ENCODE measurements at places on chromosomes 13 and 19. TPM values are rescaled to one million over a fixed set of nuclear protein-coding genes. Genes with fewer than 3 reads are reported as not detected.

DNA sequence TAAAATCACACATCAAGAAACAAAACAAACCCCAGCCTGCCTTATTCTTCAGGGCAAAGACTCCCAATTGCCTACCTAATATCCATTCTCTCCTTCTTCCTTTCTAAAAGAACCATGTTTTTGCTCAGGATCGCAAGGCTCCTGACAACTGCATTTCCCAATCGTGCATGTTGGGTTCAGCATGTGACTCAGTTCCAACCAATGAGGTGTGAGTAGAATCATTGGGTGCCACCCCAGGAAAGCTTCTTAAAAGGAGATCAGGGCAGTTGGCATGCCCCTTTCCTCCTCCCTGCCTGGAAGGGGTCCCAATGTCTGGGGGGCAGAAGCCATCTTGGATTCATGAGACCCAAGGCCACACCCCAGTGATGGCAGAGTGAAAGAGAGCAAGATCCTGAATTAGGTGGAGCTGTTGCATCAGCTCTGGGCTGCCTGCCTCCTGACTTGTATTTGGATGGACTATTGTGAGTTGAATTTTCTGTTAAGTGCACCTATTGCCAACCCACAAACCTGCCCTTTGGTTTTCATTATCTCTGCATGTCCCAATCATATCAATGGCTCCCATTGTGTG is 26.0 kb upstream of the UBAC2 start:
- DNase-seq, result no peak

GRCh38 chr19:51602189-51602854 is 27.9 kb downstream of the SIGLEC5 start:
- no peak for DNase-seq

DNA sequence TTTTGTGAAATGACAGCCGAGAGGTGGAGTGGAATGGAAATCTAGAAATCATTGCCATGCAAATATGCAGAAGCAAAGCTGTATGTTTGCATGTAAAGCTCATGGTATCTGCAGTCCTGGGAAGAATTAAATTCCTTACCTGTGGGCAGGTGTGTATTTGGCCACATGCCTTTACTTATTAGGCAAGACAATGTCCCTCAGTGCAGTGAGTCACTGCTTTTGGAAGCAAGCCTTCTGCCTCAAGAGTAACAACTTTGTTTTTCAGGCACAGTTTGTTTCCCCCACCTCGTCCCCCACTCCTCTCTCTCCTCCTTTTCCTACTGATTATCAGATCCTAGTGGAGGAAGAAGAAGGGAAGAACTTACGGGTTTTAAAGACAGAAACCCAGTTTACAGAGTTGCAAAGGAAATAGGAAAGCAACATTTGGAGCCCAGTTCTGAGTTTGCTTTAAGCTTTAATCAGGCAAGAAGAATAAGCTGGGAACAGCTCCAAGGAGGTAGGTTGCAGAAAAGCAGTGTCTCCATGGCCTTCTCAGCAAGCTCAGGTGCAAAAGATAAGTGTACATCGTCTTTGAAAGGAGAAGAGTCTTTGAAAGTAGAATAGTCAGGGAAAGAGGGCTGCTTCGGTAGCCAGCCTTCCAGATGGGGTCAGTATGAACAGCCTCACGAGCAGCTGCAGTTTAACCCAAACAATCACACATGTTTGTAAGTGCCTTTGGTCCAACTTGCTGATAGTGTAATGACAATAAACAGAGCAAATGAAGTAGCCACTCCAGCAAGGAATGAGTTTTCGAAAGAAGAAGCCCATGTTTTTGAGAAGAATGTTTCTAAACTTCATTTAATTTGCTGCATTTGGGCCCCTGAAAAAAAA is 190.1 kb downstream of the KLF5 start:
- DNase-seq, result no peak

- DNase-seq, result peak; percentile 20
Measured at GRCh38 chr19:54792814-54793213, 10.6 kb upstream of the KIR2DL4 start.

GRCh38 chr19:52086481-52086880 is 9.1 kb downstream of the ZNF841 start:
- no peak for DNase-seq

DNA sequence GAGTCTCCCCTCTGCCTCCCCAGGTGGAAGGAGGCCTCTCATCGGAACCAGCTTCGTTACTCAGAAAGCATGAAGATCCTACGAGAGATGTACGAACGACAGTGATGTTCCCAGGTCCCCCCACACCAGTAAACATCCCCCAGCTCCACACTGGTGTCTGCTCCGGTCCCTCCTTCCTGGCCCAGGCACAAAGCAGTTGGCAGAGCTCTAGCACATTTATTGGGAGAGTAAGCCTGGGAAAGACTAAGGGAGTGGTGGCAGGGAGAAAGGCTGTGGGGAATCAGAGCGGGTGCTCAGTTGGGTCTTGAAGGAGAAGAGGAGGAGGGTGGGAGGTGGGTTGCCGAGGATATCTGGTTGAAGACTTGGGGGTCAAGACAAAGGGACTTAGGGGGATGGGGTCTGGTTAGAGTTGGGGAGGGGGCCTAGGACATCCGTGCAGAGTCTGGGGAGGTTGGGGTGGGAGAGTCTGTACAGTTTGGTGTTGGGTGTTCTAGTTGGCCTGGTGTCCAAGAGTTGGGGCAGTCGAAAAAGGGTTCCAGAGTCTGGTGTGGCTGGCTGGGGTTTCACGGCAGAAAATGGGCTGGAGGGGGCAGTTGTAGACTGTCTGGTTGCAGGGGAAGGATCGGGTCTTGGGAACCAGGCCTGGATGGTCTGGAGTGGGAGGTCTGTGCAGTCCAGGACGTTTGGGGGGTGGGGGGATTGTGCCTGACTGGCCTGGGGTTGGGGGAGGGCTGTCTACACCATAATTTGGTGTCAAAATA is 2.3 kb downstream of the HSPB6 start:
- peak; percentile 70 for DNase-seq

- DNase-seq, result peak; percentile 88
Measured at GRCh38 chr19:37594982-37595382, 306 bp downstream of the ZNF540 start.

- DNase-seq, result peak; percentile 89
Measured at GRCh38 chr19:29662604-29663404, 2.5 kb upstream of the PLEKHF1 start.

DNA sequence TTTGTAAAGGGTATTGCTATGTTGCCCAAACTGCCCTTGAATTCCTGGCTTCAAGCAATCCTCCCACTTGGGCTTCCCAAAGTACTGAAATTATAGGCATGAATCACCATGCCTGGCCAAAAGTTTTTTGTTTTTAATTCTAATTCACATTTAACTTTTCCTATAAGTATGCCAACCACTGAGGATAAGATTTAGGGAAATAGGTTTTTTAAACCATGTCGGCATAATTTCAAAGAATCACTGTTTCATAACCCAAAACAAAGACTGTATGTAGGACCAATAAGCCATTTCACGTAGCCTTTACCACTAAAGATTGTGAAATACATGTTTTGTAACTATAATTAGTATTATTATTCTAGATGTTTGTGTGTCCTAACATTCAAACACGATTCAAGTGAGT is 8.2 kb downstream of the ZDHHC20 start:
- DNase-seq, result no peak

GRCh38 chr13:44306371-44307192 is 67.0 kb upstream of the SERP2 start:
- peak; percentile 90 for DNase-seq

GRCh38 chr13:102530751-102531150 is 66.0 kb upstream of the TPP2 start:
- DNase-seq, result no peak

DNA sequence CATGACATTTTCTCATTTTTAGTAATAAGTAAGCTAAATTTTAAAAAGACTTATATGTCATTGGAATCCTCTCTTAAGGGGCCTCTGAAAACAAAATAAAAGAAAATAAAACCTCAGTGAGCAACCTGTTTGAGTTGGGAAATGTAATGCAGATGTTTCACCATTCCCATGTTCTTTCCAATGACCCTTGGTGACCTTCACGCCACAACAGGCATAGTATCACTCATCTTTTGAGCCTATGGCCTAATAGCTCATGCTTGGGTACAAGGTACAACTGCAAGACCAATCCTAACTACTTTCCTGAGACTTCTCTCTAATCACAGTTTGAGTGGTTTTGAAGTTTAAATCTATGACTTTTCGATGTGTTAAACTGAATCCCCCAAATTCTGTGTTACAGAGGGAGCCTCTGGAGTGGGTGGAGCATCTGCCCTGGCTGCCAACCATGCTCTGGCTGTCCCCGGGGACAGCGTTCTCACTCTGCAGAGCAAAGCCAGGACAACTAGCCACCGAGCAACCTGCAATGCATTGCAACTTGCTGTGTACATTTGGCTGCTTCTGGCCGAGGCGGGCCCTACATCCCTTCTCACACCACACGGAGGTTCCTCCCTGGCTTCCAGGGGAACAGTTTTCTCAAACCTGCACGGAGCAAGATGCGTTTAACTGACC is 307.9 kb upstream of the MAB21L1 start:
- no peak for DNase-seq

DNA sequence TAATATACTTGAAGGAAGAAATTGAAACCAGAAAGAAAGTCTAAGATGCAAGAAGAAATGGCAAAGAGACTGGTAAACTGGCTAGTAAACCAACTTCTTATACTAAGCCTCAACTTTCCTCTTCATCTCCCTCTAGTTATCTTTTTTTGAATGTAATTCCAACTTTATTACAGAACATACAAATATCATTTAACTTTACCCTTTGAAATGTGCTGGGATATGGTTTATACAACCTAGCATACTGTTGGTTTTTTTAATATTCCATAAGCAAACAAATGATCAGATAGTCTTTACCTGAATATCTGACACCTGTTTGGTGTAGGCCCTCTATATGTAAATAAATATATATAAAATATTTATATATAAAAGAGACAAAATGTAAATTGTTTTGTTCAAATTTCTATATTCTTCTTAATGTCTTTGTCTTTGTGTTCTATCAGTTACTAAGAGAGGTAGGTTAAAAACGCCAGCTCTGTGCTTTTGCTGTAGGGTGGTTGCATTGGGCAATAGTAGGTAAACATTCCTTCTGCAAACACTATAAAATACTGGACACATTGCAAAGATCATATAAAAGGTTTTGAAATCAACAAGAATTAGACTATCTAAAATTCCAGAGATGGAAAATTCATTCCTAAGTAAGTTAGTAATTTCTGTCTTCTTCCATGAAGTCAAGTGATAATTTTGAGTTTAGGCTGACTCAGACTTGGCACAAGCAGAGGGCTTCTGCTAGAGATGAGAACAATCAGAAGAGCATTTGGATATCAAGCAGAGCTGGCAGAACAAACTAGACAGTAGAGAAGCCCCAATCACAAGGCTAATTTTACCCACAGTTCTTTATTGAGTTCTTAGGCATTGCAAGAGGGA is 383.3 kb downstream of the RFC3 start:
- no peak for DNase-seq

Gene KBTBD7
- total RNA-seq, result 10.2 TPM

Gene OR1I1
- not detected for total RNA-seq

Gene TNFSF9
- not detected for total RNA-seq

Gene ZNF177
- total RNA-seq, result 3.6 TPM

Gene ARHGEF18
- 51.2 TPM for total RNA-seq

Gene CBLC
- total RNA-seq, result not detected
